Epithelial cell of umbilical artery (primary cell): ENCODE measurements at places on chromosomes 3 and 15. TPM values are rescaled to one million over a fixed set of nuclear protein-coding genes. Genes with fewer than 3 reads are reported as not detected.

PATL2 gene
- total RNA-seq = under 0.01 and 0.76 TPM in 2 replicates

PLIN1 gene
- under 0.01 and 0.15 TPM in 2 replicates for total RNA-seq

EXOG gene
- total RNA-seq = 6.8 and 11.6 TPM in 2 replicates

MME gene
- 2.6 and 11.7 TPM in 2 replicates for total RNA-seq

C3orf22 gene
- total RNA-seq = not detected in 2 replicates

LAMB2 gene
- 186 and 247 TPM in 2 replicates for total RNA-seq

PLCB2 gene
- total RNA-seq = 3.9 and 7.8 TPM in 2 replicates
